ENCODE measurements at places on chromosomes 4 and X. TPM values are rescaled to one million over a fixed set of nuclear protein-coding genes. Genes with fewer than 3 reads are reported as not detected.

DNA sequence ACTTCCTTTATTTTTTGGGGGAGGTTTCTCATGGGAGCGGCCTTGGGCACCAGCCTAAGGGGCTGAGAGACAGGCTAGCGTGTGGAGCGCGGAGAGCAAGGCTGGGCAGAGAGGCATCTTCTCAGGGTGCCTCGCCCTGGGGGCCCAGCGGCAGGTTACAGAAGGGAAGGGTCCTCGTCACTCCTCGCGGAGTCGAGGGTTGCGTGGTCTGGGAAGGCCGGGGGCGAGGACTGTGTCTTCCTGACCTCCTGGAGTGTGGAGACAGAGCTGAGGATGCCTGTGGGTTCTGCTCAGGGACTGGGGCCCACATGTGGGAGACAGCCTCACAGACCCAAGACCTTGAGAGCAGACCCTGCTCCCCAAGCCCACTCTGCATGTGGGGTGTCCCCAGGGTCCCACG is 79.6 kb upstream of the LRPAP1 start:
- no peak overlapping the region for H3K4me3 ChIP-seq
- H3K27me3 ChIP-seq = no peaks in the 10 kb centered on the region
- H3K27ac ChIP-seq = peak overlapping the region; percentile 88
- H3K36me3 ChIP-seq = no peaks in the 10 kb centered on the region

DNA sequence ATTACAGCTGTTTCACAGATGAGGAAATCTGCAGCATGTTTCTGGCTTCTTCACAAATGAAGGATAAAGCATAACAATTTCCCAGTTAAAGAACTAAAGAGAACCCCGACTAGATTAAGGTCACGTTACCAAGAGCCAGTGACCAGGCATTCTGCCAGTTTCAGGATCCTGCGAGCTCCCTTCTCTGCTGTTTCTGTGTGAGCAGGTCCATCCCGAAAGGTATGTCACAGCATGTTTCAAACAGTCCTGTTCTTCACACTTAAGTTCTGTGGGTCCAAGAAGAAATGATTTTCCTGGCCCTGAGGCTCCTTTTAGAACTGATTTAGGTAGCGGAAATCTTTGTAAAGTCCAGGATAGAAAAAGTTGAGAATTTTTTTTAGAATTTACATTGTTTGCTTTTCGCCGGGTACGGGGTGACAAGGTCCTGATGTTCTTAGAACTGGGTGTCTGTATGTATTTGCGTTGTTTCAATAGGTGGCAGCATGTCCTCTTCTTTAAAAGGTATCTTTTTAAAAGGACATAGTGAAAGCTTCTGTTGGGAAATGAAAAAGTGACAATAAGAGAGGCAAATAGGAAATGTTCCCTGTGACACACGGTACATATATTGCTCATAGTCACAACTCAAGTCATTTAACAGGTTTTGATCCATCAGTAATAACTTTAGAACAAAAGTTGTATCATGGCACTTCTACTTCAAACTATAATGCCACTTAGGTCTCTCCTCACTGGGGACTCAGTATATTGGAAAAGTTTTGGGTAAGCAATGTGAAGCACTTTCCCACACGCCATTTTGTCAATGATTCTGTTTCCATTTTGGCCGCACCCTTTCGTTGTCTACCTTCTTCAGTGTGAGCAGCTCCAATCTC is 18.4 kb downstream of the IL21 start:
- no peak for DNase-seq
- H3K4me1 ChIP-seq = no peaks in the 10 kb centered on the region
- no peak overlapping the region for H3K4me3 ChIP-seq
- H3K27ac ChIP-seq = no peak overlapping the region
- H3K27me3 ChIP-seq = no peaks in the 10 kb centered on the region
- H3K36me3 ChIP-seq = no peaks in the 10 kb centered on the region

DNA sequence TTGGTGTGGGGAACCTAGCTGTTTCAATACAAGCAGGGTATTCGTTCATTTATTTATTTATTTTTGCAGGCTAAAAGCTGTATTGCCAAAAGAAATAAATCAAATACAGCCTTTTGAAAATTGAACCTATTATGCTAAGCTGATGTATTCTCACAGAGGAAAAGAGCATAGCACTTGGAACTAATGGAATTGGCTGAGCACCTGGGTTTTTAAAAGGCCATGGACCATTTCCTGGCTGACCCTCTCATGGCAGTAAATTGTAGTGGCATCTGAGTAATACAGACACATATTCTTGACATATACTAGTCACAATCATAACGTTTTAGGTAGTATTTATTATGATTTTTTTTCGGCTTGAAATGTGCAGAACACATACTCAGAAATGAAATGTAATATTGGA is 71.8 kb upstream of the ALG13 start:
- H3K4me1 ChIP-seq = no peaks in the 10 kb centered on the region
- H3K36me3 ChIP-seq = no peaks in the 10 kb centered on the region
- no peak overlapping the region for H3K27ac ChIP-seq

GRCh38 chrX:93242897-93243296 is 430.5 kb downstream of the NAP1L3 start:
- no peak overlapping the region for H3K4me3 ChIP-seq
- no peak for DNase-seq
- no peak overlapping the region for H3K27ac ChIP-seq
- no peaks in the 10 kb centered on the region for H3K4me1 ChIP-seq
- no peaks in the 10 kb centered on the region for H3K27me3 ChIP-seq
- peaks cover 3% of the 10 kb centered on the region for H3K36me3 ChIP-seq

The ZFP92 gene
- 0.23 TPM for total RNA-seq

The MAGED4 gene
- 143 TPM for total RNA-seq

The ZNF330 gene
- 25.8 TPM for total RNA-seq

The PNMA3 gene
- total RNA-seq = 9.8 TPM
